Uterus (tissue), 4 donors: ENCODE measurements at places on chromosomes 5 and 9. TPM values are rescaled to one million over a fixed set of nuclear protein-coding genes. Genes with fewer than 3 reads are reported as not detected.

- no peak for DNase-seq
Measured at GRCh38 chr5:165055476-165055875, 1550.1 kb downstream of the MAT2B start.

GRCh38 chr5:110853267-110853666 is 114.5 kb downstream of the SLC25A46 start:
- DNase-seq, result no peak

BSPRY gene
- total RNA-seq, result not detected

DNA sequence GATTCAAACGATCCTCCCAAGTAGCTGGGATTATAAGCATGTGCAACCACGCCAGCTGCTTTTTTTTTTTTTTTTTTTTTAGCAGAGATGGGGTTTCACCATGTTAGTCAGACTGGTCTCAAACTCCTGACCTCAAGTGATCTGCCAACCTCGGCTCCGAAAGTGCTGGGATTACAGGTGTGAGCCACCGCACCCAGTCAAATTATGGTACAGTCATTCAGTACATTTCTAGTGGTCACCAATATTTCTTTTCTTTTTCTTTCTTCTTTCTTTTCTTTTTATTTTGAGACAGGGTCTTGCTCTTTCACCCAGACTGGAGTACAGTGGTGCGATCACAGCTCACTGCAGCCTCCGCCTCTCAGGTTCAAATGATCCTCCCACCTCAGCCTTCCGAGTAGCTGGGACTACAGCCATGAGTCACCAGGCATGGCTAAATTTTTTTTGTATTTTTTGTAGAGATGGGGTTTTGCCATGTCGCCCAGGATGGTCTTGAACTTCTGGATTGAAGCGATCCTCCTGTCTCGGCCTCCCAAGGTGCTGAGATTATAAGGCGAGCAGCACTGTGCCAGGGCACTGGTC is 25.4 kb upstream of the DCP2 start:
- DNase-seq, result no peak

DNA sequence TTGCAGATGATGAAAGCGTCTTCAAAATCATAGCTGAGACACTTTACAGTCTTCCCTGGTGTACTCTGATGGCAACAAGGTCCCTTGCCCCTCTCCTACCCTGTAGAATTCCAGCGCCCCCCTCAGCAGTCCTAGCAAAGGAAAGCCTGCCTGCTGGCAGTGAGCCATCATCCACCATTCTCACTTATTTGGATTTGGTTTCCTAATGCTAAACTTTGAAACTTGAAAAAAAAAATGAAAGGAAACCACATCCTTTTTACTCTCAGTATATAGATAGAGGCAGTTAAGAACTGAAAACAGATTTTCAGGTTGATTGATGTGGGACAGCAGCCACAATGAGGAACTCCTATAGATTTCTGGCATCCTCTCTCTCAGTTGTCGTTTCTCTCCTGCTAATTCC is at the start of gene GZMA:
Gene GZMA (plus strand): TSS at position 299 of the 400 bp plus-strand sequence. CDS start 37 bp downstream, at position 336.
- no peak for DNase-seq
